Activated T-cell treated with anti-CD3 and anti-CD28 coated beads, Interleukin-2, amount 50 U/mL, for 72 hours (primary cell): ENCODE measurements at places on chromosomes 2 and 18. TPM values are rescaled to one million over a fixed set of nuclear protein-coding genes. Genes with fewer than 3 reads are reported as not detected.

The CIDEA gene
- not detected for total RNA-seq

The EGR4 gene
- total RNA-seq: 1.6 TPM

The ST8SIA5 gene
- total RNA-seq: not detected

The ALPP gene
- not detected for total RNA-seq

- H3K27me3 ChIP-seq: peaks cover 9% of the 10 kb centered on the region
- H3K4me3 ChIP-seq: no peak overlapping the region
- H3K36me3 ChIP-seq: no peaks in the 10 kb centered on the region
- H3K27ac ChIP-seq: no peak overlapping the region
- no peaks in the 10 kb centered on the region for H3K4me1 ChIP-seq
Measured at GRCh38 chr2:225190987-225191386, 148.7 kb upstream of the DOCK10 start.

- no peaks in the 10 kb centered on the region for H3K27me3 ChIP-seq
- H3K4me1 ChIP-seq: peaks cover 58% of the 10 kb centered on the region
- DNase-seq: no peak
- H3K4me3 ChIP-seq: no peak overlapping the region
- peak overlapping the region; percentile 21 for H3K27ac ChIP-seq
Measured at GRCh38 chr2:190670182-190670946, 21.5 kb downstream of the NAB1 start.

The IL1RN gene
- 44.3 TPM for total RNA-seq

- H3K27me3 ChIP-seq: no peaks in the 10 kb centered on the region
- H3K4me3 ChIP-seq: no peak overlapping the region
- H3K27ac ChIP-seq: no peak overlapping the region
Measured at GRCh38 chr2:72211350-72211749, 63.7 kb upstream of the CYP26B1 start.

DNA sequence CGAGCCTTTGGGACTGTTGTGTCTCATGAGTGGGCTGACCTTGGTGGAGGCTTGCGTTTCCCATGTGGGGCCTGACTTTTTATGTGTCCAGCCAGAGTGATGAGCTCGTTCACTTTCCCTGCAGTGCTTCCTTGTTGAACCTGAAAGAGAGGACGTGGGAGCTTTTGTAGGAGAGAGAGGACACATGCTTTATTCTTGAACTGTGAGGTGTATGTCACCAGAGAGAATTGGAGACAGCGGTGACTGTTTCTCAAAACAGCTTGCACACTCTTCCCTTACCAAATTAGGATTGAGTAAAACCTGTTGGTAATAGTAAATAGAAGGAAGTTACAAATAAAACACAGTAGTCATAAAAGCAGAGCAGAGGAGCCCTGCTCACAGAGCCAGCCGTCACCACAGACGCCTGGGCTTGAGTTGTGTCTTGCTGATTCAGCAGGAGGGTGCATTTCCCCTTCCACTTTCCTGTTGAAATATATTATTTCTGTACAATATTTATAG lies 60.7 kb downstream of the INPP4A start:
- H3K27ac ChIP-seq: peak overlapping the region; percentile 70
- H3K36me3 ChIP-seq: no peaks in the 10 kb centered on the region
- no peak for DNase-seq

DNA sequence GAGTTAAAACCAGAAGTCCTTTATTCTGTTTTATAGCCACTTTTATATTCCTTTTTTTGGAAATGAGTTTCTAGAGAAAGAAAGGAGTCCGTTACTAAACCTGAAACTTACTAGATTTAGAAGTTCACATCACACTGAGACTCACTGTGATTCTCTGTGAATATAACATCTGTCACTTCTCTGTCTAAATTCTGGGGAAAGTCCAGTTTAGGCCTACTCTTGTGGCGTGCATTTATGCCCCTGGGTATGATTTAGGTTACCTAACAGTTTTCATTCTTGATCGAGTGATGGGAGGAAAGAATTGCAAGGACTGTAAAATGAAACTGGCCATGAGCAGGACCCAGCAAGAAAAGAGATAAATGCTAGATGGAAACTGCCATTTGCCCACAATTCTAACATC lies 449.6 kb downstream of the SPAG16 start:
- no peak overlapping the region for H3K4me3 ChIP-seq
- H3K4me1 ChIP-seq: no peaks in the 10 kb centered on the region
- no peak for DNase-seq

The ILKAP gene
- 53.2 TPM for total RNA-seq

DNA sequence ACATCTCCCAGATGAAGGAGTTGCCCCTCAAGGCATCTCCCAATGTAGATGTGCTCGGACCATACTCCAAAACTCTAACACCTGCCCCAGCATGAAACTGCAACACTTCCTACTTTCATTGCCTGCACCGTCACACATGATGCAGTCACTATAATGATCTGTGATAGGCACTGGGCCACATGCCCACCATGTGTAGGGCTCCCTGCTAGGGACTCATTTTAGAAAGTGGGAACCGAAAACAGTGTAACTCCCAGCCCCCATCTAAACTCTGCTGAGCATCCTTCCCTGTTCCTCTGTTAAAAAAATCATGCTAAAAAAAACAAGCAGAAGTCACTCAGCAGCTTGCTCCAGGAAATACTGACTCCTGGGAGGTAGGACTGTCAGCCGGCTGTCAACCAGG lies 496.1 kb upstream of the RAB6C start:
- no peaks in the 10 kb centered on the region for H3K36me3 ChIP-seq
- no peak overlapping the region for H3K4me3 ChIP-seq
- H3K4me1 ChIP-seq: no peaks in the 10 kb centered on the region
- no peak for DNase-seq

- H3K36me3 ChIP-seq: peaks cover 3% of the 10 kb centered on the region
- H3K4me3 ChIP-seq: peak overlapping the region; percentile 89
- H3K27me3 ChIP-seq: no peaks in the 10 kb centered on the region
- peak; percentile 18 for DNase-seq
- H3K4me1 ChIP-seq: peaks cover 78% of the 10 kb centered on the region
Measured at GRCh38 chr2:233354971-233355574, 779 bp downstream of the DGKD start.
